Brain microvascular endothelial cell (primary cell): ENCODE measurements at places on chromosomes 4 and X.

- no peak for DNase-seq
Measured at GRCh38 chr4:25956260-25956659, 42.2 kb downstream of the SMIM20 start.

GRCh38 chr4:39574946-39575345 is 47.7 kb upstream of the UGDH start:
- no peak for DNase-seq

DNA sequence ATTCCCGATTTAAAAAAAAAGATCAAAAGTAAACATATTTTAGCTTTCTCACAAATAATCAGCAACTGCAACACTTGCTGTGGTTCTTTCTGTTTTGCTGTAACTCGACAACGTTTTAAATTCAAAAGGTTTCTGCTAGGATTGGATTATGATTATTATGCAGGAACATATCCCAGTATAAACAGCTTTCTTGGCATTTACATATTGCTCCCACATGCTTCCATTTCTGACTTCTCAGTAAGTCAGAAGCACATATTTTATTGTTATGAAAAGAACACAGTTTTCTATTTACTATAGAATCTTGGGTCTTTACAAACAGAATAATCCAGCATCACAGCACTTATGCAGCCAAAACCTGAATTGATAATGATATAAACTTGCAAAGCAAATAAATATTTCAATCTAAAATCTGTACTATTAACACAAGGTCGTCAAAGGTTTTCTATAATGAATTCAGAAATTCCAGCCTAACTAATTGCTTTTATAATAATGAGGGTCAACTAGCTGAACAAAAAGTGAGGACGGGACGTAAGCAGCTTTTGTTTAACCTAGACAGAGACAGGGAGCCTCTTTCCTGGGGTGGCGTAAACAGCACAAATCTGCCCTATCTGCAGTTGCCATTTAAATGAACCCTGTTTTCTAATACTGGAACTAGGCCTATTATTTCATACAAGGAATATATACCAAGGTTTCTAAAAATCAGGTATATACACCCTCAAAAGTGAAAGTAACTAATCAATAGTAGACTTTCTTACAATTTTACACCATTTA is 9.8 kb upstream of the PCDH18 start:
- no peak for DNase-seq

GRCh38 chr4:2305766-2306501 is 44.0 kb upstream of the MXD4 start:
- no peak for DNase-seq

GRCh38 chr4:178672512-178672911 is 1230.3 kb upstream of the AGA start:
- DNase-seq: no peak

DNA sequence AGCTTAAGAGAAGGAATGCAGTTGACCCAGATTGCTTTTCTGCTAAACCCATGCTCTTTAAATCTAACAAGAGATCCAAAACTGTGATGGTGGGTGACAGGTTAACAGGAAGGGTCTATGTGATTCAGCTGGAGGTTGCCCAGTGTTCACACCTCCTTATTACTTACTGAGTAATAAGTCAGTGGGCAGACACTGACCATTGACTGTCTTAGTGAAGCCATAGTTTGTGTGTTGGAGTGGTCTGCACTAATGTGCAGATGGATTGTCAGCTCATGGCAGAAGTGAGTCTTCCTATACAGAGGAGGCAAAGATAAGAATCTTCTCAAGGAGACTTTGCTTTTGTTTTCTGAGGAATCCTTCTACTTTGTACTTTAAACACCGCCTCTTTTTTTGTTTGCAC is 15.2 kb upstream of the RUFY3 start:
- no peak for DNase-seq

GRCh38 chr4:68342134-68342533 is 7.8 kb downstream of the YTHDC1 start:
- DNase-seq: peak; percentile 92

DNA sequence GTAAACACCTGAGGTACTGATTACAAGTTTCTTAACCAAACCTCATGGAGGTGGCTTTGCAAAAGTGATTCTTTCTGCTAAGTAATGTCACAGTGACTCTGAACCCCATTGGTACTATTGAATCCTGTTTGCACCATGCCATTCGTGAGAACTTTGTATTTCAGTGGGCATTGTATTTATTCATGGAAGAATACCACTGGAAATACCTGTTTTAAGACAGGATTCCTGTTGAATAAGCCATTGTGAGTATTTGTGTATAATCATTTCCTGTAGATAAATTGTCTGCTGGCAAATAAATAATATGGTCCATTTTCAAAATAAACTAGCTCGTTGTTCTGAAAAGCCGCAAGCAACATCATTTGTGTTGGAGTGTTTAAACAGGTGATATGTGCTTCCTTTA is 136.4 kb upstream of the GUCY1A1 start:
- no peak for DNase-seq

GRCh38 chrX:146614663-146615478 is 194.7 kb upstream of the CXorf51B start:
- DNase-seq: no peak

DNA sequence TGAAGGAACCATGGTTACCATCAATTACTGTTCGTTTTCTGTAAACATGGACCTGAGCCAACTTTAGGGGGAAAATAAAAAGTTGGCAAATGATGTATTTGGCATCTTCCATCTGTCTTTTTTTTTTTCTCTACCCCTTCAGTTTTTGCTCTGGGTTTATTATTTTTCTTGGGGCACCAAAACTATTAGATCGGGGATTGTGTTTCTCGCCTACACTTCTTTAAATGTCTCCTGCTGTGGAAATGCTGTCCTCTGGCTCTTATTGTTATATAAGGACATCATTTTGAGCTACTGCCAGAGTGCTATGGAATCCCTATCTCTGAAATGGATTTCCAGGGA is 234.0 kb upstream of the SLIT2 start:
- no peak for DNase-seq

- DNase-seq: no peak
Measured at GRCh38 chr4:5009796-5010195, 9.5 kb downstream of the CYTL1 start.

- DNase-seq: no peak
Measured at GRCh38 chrX:104795804-104796203, 229.8 kb downstream of the IL1RAPL2 start.

DNA sequence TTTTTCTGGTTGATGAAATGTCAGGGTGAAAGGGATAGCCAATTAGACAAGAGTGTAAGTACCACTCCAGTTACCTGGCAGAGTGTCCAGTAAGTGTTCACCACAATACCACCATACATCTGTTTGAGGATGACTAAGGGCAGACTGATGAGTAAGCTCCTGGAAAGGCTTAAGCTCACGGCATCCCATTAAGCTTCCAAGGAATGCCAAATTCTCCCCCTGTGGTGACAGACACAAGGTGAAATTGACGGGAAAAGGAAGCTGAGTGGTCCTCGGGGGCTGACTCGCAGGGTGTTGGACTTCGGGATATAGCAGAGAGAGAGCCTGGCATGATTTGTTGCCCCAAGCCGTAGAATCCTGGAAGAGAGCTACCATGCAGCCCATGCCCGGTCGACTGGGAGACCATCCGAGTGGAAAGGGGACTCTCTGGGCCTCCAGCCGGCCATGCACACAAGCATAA is 7.6 kb upstream of the BST1 start:
- DNase-seq: peak; percentile 87

GRCh38 chrX:12958461-12958860 is 16.4 kb upstream of the TMSB4X start:
- DNase-seq: no peak
